ENCODE measurements at places on chromosomes 12 and 14.

GRCh38 chr12:107385509-107385908 is 292.2 kb upstream of the CRY1 start:
- no peak for DNase-seq

GRCh38 chr12:14403711-14404196 is 38.3 kb downstream of the ATF7IP start:
- no peak for DNase-seq

- DNase-seq = no peak
These were observed 30.8 kb downstream of the BBOF1 start for GRCh38 chr14:74049876-74050495.

DNA sequence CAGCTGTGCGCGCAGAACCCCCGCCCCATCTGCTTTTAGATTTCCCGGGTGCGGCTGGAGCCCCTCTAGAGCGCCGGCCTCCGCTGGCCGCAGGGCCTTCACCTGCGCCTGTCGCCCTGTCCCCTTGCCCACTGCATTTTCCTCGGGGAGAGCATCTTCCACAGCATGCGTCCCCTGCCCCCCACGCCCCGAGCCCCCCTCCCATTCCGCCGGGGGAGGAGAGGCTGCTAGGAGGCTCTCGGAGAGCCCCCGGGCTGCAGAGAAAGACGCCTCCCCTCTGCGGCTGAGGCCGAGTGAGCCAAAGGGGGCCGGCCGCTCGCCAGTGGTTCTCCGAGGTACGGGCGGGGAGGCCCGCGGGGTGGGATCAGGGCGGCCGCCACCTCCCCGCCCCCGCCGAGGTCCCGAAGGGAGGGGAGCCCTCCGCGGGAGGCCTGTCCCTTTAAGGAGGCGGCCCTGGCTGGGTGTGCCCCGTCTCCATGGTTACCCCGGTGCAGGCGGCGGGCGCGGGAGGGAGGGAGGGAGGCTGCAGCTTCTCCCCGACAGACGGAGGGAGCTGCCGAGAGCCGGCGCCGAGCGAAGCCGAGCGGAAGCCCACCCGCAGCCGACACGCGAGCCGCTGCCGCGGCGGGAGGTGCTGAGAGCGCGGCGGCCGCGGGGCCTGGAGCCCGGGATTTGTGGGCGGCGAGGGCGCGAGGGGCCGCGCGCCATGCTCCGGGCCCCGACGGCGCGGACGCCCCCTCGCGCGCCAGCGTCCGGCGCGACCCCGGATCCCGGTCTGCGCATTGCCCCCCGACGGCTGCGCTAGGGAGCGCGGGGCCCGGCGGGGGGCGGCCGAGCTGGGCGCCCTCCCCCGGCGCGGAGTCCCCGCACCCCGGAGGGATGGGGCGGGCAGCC is at the start of gene KCNH3:
TSS of gene KCNH3 (plus strand) at position 521 of the 894 bp plus-strand sequence. CDS start 387 bp downstream, outside the sequence.
- no peak for DNase-seq

DNA sequence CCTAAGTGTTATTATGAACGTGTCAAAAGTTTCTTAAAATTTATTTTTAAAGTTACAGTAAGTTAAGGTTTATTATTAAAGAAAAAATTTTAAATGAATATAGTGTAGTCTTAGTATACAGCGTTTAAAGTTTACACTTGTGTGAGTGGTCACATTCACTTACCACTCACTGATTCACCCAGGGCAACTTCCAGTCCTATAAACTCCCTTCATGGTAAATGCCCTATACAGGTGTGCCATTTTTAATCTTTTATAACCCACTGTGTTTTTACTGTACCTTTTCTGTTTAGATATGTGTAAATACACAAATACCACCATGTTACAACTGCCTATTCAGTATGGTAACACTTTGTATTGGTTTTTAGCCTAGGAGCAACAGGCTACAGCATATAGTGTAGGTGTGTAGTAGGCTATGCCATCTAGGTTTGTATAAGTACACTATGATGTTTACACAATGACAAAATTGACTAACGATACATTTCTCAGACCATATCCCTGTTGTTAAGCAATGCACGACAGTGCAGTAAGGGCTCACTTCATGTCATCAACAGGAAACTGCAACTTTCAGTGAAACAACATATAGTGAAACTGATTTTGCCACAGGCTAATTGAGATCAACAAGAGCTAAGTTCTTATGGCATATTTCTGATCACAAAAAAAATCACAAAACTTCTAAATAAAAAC is 112.0 kb upstream of the TMCC3 start:
- no peak for DNase-seq

DNA sequence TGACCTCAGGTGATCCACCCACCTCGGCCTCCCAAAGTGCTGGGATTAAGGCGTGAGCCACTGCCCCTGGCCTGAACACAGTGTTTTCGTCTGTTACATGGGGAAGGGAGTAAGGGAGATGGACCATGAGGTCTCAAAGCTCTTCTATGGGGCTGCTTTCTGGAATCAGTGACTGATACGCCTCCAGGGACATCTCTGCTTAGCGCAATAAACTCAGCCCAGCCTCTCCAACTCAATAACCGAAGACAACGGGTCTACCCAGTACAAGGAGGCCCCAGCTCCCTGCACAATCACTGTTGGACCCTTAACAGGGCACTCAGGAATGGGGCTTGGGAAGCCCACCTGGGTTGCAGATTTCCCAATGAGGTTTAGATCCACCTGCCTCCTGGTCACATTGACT is 42.6 kb upstream of the CHGA start:
- DNase-seq = no peak

DNA sequence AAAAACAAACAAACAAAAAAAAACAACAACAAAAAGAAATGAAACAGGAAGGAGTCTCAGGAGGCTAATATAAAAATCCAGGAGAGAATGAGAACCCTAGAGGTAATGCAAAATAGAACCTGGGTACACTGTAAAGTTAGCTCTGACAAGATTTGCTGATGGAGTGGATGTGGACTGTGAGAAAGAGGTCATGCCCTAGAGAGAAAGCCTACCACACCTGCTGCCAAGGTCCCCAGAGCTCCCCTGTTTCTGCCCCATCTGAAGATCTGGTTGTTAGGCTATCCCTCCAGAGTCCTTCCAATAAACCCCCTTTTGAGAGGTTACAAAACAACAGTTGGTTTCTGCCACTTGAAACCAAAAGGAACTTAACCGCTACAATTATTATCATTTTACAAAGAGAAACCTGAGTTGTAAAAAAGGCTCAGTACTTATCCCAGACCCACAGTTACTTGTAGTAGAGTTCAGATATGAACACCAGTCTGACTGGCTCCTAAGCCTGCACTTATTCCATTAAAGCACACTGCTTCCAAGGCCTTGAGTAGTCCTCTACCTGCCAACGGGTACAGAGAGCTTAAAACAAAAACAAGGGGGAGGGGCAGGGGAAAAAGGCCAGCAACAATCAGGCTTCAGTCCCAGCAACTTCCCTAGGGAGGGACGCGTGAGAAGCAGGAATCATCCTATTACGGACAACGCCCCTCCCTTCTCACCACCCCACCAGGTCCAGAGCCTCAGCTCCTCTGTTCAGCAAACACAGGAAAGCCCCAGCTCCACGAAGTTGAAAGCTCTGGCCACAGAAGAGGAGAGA is 27.7 kb downstream of the PPP1R13B start:
- no peak for DNase-seq

DNA sequence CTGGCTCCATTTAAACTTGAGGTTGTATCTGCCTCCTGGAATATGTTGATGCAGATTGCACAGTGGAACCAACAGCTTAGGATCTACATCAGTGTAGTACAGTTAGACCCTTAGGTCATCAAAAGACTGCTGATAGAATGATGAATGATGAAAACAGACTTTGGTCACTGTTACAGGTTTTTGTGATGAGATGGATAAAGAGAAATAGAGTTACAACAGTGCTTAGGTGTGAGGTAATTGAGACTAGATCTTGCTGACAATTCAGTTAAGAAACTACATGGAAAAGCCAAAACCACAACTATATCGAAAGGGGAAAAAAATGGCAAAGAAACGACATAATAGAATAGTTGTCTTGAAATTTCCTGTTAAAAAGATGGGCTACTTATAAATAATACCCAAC is 145.7 kb upstream of the LMNTD1 start:
- no peak for DNase-seq

DNA sequence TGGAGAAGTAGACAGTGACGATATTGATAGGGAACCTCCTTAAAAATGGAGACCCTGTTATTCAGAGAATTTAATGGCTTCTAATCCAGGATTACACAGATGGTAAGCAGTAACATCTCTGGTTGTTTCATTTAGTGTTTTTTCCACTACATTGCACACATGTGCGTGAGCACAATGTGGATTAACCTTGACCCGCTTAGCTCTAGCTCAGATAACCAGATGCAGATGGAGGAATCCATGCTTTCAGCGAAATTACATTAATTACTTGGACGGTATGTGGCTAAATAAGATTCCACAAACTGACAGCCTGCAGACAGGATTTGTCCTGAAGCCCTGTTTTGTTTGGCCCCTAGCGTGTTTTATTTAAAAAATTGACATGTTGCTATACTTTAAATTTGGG is 378.4 kb downstream of the CCDC91 start:
- DNase-seq = no peak

GRCh38 chr12:125755512-125755911 is 690.3 kb downstream of the AACS start:
- no peak for DNase-seq

GRCh38 chr14:94461526-94462218 is 9.1 kb upstream of the SERPINA11 start:
- DNase-seq = no peak

DNA sequence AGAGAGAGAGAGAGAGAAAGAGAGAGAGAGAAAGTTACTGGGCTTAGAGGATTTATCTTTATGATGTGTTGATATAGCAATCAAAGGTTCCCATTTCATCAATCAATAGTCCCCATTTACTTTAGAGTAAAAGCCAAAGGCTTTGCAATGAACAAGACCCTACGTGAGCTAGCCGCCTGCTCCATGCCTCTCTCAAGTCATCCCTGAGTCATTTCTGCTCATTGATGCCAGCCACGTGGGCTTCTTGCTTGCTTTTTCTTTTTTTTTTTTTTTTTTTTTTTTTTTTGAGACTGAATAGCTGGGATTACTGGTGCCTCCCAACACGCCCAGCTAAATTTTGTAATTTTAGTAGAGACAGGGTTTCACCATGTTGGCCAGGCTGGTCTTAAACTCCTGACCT is 70.9 kb downstream of the GPR135 start:
- no peak for DNase-seq

DNA sequence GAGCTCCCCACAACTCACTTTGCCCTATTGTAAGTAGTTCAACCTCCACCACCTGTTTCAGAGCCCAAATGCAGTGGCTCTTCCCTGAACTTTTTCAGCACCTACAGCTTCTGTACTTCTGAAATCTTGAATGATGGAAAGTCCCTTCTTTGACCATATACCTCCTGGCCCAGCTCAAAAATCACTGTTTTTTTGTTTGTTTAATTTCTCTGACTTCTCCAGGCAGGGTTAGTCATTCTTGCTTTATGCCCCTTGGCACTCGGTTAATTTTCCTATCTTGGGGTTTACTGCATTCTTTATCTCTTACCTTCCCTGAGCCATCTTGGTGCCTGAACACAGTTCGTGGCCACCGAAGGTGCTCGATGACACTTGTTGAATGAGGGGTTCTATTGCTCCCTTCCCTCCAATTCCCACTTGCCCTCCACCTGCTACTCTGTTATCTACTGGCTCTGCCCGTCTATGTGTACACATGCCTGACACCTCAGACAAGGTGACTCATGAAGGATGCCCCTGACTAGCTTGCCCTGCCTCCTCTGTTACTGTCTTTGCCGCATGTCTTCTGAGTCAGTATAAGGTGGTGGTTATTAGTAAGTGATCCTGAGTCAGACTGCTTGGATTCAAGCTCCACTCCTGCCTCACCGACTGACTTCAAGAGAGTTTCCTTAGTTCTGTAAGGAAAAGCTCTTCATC is 4.4 kb downstream of the AMHR2 start:
- DNase-seq = peak; percentile 32

DNA sequence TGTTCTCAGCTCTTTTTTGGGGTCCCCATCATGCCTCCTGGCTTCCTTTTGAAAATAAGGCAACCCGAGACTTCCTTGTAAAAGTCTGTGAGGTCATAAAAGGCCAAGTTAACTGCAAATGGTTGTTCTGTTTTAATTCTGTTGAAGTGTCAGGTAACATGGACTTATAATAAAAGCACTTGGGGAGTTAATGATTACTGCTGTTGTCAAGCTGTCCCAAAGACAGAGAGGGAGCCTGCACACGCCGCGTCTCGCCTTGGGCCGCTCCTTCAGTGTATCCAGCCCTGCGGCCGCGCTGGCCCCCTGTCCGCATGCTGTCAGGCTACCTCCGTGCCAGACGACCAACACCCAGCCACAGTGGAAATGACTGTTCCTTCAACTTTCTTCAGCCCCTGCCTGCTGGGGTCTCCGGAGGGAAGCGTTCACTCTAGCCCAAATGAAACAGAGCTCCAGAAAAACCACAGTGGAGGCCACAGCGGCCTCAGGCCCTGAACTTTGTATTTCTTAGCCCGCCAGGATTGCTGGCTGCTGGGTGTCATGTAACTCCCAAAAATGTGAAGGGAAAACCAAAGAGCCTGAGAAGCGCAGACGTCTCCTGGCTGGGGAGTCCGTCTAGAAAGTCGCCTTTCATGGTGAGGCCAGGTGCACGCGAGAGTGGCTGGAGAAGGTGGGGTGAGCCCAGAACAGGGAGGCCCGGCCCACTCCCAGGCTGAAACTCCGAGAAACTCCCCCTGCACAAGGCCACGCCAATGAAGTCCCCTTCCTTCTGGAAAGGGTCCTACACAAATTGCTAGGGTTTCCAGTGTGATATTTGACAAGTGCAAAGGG is 189.1 kb downstream of the ZFP36L1 start:
- DNase-seq = no peak

GRCh38 chr12:27456618-27457017 is 10.1 kb downstream of the SMCO2 start:
- no peak for DNase-seq

DNA sequence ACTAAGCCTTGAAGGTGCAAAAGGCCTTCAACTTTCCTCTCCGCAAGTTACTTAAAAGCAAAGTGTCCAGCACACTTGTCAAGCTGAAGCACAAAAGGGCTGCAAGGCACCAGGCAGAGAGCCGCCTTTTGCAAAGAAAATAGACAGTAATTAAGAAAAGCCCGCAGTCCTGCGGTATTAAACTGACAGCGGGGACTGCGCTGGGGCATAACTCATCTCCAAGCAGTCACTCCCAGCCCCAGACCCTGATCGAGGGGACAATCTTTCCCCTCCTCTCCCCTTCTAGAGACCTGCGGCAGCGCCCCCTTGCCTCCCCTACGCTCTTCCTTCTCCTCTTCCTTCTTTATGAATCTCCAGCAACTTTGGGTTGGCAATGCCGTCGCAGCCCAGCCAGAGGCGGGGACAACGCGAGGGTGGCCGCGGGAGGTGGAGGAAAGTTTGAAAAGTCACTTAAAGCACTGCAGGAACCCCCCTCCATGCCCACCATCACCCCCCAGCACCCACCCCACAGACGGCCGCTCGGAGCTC is 200.9 kb upstream of the CAND1 start:
- no peak for DNase-seq

- DNase-seq = no peak
These were observed 133.1 kb downstream of the CACNA1C start for GRCh38 chr12:2185751-2186341.

DNA sequence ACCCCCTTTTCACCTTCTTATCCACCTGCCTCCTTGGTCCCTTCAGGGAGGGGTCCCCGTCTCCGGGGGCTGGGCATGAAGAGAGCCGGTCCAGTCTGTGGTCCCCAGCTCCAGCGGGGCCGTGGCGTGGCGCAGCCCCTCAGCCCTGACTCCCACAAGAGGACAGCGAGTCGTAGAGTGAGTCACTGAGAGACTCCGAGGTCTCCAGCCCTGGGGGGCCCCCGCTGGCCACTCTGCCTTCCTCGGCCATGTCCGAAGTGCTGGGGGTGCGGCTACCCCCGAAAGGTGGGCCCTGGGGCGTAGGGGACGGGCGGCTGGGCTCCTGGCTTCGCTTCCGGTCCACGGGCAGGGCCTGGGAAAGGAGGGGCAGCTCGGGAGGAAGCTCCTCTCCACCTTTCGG is 36.5 kb downstream of the NCKAP5L start:
- DNase-seq = no peak

Measured in GOT3 (cell line).